CD4-positive, alpha-beta T cell treated with Interleukin-2 at 100 ng/mL for 4 hours (primary cell): ENCODE measurements at places on chromosomes 1 and 21.
A peak's percentile ranks its signal among the peaks of the same experiment; 100 is the strongest.

DNA sequence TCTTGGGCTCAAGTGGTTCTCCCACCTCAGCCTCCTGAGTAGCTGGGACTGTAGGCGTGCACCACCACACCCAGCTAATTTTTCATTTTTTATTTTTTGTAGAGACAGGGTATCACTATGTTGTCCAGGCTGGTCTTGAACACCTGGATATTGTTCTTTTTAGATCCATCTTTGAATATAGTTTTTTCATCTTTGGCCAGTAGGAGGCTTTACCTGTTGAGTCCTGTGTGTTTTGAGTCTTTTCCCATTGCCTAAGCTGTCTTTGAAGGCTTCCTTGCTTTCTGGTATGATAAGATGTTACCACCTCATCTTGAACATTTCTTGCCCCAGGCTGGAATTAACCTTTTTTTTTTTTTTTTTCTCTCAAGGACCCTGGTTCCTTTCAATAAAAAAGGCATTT lies 387.8 kb upstream of the RUNX1 start:
- DNase-seq = no peak

DNA sequence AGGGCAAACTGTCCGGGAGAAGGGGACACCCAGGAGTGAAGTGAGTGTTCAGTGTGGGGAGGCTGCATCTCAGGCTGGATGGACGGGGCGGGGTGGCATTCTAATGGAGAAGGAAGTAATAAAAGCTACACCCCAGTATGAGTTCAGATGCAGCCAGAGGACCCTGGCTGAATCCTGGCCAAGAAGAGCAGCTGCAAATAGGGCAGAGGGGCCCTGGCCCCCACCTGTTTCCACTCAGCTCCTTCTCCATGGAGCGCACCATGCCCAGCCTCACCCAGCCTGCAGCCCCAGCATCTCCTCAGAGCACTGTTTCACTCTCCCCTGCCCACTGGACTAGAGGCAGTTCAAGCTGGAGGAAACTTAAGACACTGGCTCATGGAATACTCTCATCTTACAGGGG lies 46.4 kb downstream of the KCND3 start:
- DNase-seq = no peak

GRCh38 chr21:33268737-33269441 lies 2.7 kb downstream of the IL10RB start:
- peak; percentile 45 for DNase-seq

- no peak for DNase-seq
Measured at GRCh38 chr21:31201548-31201947, 142.5 kb downstream of the TIAM1 start.

GRCh38 chr1:39394598-39394997 lies 96.8 kb upstream of the BMP8A start:
- DNase-seq = peak; percentile 67

GRCh38 chr1:47859092-47859743 lies 138.0 kb downstream of the TRABD2B start:
- DNase-seq = no peak

GRCh38 chr1:118333601-118334210 lies 148.7 kb upstream of the SPAG17 start:
- no peak for DNase-seq

- no peak for DNase-seq
Measured at GRCh38 chr1:177126267-177126666, 38.2 kb downstream of the ASTN1 start.

- DNase-seq = no peak
Measured at GRCh38 chr1:30273456-30273855, 449.9 kb downstream of the MATN1 start.

GRCh38 chr1:218350801-218351266 lies 5.7 kb downstream of the TGFB2 start:
- DNase-seq = no peak

- DNase-seq = no peak
Measured at GRCh38 chr1:109046671-109047070, 4.8 kb upstream of the WDR47 start.

GRCh38 chr1:6145864-6146410 lies 34.2 kb downstream of the CHD5 start:
- DNase-seq = no peak

- DNase-seq = no peak
Measured at GRCh38 chr1:223732993-223733798, 20.9 kb downstream of the CAPN2 start.

GRCh38 chr1:63533931-63534330 lies 10.6 kb downstream of the EFCAB7 start:
- DNase-seq = no peak

DNA sequence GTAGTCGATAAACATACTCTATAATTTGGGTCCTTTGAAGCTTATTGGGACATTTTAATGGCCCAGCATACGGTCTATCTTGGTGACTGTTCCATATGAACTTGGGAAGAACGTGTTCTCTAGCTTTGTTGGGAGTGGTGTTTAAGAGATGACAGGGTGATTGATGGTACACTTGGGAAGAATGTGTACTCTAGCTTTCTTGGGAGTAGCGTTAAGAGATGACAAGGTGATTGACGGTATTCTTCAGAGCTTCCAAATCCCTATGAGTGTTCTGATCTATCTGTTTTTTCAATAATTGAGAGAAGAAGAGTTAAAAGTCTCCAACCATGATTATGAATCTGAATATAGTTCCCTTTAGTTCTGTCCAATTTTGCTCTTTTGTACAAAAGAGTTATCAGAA lies 9.4 kb downstream of the NPHP4 start:
- no peak for DNase-seq

- DNase-seq = no peak
Measured at GRCh38 chr1:78762113-78762512, 112.5 kb downstream of the IFI44 start.

- peak; percentile 62 for DNase-seq
Measured at GRCh38 chr1:86741947-86742572, 37.7 kb downstream of the SH3GLB1 start.

- no peak for DNase-seq
Measured at GRCh38 chr21:36923270-36923669, 43.2 kb downstream of the HLCS start.

- no peak for DNase-seq
Measured at GRCh38 chr1:118340928-118341910, 156.2 kb upstream of the SPAG17 start.

DNA sequence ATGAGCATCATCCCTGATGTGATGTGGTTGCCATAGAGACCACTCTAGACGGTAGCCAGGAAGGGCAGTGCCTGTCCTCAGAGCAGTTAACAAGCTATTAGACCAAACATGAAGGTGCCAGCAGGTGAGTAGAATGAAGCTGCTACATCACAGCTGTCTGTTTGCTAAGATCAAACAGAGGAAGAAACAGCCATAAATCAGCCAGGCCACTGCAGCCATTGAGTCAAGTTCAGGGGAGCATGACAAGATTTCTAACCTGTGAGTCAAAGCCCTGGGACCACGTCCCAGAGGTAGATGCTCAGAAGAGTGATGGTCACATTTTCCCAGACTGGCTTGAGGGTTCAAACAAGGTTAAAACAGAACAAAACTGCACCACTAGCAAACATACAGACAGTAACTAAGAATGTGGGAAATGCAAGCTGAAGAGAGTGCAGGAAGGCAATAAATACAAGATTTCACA lies 450.6 kb upstream of the DAB1 start:
- no peak for DNase-seq
